Esophagus squamous epithelium (tissue), 5 donors: ENCODE measurements at places on chromosomes 3 and 15.

- no peak for DNase-seq
Observed at GRCh38 chr3:32406486-32407408, 15.1 kb downstream of the CMTM7 start.

DNA sequence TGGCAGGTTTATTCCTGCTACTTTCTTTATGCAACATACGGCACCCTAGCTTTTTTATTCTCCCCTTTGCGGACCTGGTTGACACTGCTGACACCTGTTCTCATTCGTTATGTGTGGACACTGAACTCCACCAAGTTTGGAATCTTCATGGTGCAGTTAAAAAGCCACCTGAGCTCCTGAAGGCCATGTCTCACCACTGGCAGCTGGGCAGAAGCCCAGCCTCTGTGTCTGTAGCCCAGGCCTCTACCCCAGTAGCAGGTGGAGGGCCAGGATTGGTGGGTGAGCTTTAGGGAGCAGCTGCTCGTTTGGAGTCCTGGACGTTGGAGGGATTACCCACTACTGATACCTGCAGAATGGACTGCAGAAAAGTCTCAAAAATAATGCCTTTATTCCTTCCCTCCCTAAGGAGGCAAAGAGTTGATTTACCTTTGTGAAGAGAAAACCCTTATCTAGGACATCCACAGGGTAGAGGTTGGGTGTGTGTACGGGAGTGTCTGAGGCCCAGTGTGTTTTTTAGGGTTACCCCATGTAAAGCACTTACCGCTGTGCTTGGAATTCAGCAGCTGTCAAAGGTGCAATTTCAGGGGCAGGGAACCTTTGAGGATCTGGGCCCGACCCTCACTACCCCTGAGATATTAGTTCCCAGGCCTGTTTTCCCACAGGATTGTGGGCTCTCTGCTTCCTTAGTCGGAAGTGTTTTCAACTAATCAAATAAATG is 637 bp upstream of the CCNDBP1 start:
- no peak for DNase-seq

DNA sequence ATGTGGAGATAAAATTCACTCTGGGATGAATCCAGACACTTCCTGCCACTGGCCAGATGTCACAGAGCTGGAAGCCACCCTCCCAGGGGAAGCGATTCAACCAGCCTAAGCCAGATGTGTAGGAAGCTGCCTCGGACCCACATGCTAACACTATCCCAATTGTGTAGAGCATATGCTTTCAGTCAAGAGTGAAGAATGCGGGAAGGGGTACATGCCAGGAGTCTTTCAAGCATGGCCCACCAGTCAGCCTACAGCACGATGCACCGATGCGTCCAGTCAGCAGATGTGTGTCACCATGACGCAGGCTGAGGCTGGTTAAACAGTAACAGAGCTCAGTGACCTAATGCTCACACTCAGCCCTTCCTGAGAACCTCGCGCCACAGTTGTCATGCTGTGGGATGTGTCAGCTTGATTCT is 38.8 kb upstream of the BNC1 start:
- DNase-seq, result no peak

DNA sequence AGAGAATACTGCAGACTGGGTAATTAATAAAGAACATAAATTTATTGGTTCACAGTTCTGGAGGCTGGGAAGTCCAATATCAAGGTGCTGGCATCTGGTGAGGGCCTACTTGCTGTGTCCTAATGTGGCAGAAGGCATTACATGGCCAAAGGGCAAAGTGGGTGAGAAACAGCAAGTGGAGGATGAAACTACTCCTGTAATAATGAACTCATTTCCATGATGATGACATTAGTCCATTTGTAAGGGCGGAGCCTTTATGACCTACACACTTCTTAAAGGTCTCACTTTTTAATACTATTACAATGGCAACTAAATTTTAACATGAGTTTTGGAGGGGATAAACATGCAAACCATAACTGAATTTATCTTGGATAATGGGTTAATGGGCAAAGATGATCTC is 139.6 kb upstream of the SGO1 start:
- no peak for DNase-seq

DNA sequence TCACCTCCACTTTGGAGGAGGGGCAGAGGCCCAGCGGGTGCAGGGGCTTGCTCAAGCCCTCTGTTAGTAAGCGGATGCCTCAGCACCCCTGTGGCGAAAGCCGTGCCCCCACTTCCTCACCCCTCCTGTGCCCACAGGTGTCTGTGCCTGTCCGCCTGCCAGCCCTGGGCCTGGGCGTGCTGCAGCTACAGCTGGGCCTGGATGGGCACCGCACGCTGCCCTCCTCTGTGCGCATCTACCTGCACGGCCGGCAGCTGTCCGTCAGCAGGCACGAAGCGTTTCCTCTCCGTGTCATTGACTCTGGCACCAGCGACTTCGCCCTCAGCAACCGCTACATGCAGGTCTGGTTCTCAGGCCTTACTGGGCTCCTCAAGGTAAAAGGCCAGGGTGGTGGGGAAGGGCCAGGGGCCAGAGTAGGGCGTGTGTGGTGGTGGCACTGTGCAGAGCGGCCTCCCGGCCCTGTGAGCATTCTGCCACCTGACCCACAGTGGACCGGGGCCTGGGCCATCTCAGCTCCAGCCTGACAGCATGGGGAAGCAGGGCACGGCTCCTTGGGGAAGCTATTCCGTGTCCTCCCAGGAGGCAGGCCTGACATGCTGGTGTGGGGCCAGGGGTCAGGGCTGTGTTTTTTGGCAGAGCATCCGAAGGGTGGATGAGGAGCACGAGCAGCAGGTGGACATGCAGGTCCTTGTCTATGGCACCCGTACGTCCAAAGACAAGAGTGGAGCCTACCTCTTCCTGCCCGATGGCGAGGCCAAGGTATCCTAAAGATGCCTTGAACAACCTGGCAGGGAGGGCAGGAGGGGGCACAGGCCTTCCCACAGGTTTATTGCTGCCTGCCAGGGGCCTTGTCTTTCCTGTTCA is 9.0 kb downstream of the MAN2A2 start:
- no peak for DNase-seq

- DNase-seq, result no peak
Observed at GRCh38 chr3:54670201-54671000, 257.5 kb downstream of the LRTM1 start.

- no peak for DNase-seq
Observed at GRCh38 chr3:24756101-24756888, 261.6 kb upstream of the THRB start.

- DNase-seq, result no peak
Observed at GRCh38 chr3:186798239-186798874, 7.9 kb downstream of the RFC4 start.

DNA sequence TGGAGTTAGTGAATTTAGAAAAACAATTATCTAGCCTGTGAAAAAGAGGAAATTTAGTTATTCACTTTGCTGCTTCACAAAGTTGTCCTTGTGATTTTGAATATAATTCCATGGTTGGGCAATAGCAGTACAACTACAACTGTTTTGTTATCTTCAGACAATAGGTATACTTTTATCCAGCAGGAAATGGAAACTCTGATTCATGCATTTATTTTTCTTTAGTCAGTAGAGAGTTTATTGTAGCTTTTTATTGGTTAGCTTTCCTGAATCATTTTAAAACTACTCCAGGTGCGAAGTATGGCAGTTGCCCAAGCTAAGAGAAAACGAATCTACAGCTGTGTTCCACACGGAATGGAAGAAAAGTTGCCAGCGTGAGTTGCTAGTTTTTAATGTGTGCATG is 80.3 kb downstream of the TM4SF4 start:
- no peak for DNase-seq

DNA sequence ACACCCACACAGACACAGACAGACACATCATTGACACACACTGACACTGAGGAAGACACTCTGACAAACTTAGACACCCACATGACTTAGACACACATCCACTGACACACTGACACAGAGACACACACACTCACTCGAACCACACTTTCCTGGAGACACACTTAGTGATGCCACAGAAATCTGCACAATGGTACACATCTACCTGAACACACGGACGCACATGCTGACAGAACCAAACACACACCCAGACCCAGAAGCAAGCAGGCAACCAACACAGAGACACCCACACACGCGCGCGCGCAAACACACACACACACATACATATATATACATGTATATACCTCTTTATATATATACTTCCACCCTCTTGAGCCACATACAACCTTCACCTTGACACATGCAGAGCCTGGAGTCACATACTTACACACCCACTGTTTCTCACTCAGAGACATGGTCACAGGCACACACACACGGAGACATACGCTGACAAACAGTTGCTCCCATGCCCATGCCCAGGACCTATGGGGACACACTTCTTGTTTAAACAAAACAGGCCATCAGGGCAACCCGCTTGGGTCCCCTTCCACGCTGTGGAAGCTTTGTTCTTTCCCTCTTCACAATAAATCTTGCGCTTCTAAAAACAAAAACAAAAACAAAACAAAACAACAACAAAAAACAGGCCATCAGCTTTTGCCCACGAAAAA is 913 bp upstream of the SCN5A start:
- no peak for DNase-seq

DNA sequence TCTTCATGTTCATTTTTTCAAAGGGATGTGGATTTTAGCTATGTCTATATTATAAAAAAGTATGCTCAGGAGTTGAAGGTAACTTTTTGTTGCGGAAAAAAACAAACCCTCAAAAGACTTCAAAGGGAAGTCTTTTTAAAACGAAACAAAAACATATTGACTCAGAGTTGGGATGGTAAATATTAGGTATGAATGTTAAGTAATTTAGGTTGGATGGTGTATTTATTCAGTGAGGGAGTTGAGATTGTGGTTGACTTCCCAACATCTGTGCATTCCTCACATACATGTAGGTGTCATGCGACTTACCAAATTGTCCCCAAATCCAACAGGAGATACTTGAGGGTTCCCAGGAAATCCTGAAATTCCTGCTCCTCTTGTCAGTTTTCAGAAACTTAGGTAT is 32.7 kb upstream of the PLSCR5 start:
- no peak for DNase-seq

- DNase-seq, result no peak
Observed at GRCh38 chr3:34619990-34620389, 821.6 kb downstream of the PDCD6IP start.

DNA sequence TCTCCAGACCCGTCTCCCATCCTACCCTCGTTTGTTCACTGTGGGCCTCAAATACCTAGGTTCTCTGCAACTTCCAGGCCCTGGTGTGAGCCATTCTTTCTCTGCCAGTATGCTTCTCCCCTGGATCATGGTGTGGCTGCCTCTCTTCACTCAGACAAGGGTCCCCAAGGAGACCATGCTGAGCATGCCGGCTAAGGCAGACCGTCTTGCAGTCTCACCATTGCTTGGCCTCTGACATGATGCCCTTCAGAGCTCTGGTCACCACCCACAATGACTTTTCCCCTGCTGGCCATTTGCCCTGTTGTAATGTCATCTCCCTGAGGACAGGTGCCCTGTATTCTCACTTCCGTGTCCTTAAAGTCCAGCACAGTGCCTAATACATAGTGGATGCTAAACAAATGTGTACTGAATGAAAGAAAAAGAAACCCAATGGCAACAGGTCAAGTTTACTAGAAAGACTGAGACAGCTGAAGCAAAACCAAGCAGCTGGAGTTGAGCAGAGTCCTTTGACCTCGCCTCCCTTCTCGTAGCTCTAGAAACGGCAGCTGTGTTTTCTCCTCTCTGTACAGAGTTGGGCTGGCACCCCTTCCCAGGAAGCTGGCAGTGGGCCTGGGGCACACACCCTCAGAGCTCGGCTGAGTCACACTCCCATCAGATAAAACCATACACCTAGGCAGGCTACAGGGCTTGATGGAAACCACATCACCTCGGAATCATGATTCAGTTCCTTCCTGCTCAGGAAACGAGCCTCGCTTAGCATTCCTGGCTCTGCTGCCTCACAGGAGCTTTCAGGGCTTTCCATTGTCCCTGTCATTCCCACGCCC is 8.6 kb downstream of the TLR9 start:
- no peak for DNase-seq

DNA sequence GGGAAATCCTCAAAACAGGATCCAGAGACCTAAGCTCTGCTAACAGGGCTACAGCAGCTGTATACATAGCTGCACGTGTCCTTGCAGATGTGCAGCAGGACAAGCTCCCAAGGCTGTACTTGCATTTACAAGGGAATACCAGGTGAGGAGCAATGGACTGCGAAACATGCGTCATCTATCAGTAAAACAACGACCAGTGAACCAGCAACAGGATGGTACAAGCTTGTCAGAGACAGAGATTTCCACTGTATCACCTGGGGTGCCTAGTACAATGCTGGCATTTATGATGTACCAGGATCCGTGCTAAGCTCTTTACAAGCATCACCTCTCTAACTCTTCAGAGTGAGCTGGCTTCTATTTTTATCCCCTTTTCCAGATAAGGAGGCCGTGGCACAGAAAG is 227.3 kb downstream of the FOXP1 start:
- DNase-seq, result no peak

GRCh38 chr3:187912007-187912406 is 166.7 kb upstream of the BCL6 start:
- DNase-seq, result no peak

DNA sequence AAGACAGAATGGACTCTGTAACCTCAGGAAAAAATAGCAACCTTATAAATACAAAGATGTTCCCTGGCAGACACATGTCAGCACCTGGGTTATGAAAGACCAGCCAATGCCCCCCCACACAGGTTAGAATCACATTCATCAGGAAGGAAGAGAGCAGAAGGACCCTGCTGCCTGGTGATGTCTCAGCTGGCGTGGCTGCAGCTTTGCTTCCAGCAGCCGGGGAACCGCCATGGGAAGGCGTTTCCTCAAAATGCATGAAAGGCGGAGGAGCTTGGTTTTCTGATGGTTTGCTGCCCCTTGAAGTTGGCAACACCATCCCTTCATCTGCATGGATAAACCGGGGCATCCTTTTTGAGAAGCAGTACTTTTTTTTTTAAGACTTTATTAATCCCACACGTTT is 10.9 kb upstream of the NSMCE3 start:
- DNase-seq, result no peak

GRCh38 chr3:134677987-134678308 is 27.1 kb upstream of the KY start:
- no peak for DNase-seq

- DNase-seq, result no peak
Observed at GRCh38 chr3:70952033-70952747, 631.3 kb downstream of the FOXP1 start.

GRCh38 chr3:117366574-117366973 is 657.0 kb downstream of the TUSC7 start:
- no peak for DNase-seq

GRCh38 chr3:52174896-52175295 is 20.7 kb upstream of the POC1A start:
- no peak for DNase-seq

- no peak for DNase-seq
Observed at GRCh38 chr3:43726521-43726920, 35.8 kb downstream of the ABHD5 start.

DNA sequence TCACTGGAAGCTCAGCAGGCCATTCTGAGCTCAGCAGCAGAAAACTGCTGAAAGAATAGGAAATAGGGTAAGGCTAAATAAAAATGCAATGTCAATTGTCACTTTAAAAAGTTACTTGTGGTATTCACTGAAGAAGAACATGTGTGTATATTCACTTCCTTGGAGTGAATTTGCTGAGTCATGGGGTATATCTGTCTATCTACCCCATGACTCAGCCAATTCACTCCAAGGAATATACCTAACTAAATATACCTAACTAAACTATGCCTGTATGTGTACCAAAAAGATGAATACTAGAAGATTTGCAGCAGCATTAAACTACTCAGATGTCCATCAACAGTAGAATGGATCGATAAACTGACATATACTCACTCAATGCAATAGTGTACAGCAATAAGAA is 69.5 kb upstream of the KCNAB1 start:
- no peak for DNase-seq
